ENCODE measurements at places on chromosomes 6 and 20.

- DNase-seq: no peak
Observed at GRCh38 chr6:152118678-152119077, 311.2 kb downstream of the ESR1 start.

- no peak for DNase-seq
Observed at GRCh38 chr20:42530855-42531448, 658.8 kb downstream of the PTPRT start.

DNA sequence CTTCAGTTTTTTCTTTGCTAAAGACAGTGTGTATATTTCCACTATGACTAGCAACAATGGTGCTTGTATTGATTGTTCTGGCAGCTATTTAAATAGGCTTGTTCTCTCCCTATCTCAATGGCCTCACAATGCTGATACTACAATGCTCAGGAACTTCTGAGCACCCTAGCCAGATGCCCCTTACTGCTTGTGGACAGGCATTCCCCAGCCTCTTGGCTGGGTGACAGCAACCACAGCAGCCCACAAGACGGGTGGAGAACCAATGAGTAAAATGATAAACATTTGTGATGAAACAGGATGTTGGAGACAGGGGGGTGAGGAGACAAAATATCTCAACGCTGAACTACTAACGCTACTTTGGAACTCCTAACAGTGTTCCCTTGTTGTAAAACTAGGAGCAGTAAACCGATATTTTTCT is 42.3 kb downstream of the HIVEP2 start:
- DNase-seq: peak; percentile 74

DNA sequence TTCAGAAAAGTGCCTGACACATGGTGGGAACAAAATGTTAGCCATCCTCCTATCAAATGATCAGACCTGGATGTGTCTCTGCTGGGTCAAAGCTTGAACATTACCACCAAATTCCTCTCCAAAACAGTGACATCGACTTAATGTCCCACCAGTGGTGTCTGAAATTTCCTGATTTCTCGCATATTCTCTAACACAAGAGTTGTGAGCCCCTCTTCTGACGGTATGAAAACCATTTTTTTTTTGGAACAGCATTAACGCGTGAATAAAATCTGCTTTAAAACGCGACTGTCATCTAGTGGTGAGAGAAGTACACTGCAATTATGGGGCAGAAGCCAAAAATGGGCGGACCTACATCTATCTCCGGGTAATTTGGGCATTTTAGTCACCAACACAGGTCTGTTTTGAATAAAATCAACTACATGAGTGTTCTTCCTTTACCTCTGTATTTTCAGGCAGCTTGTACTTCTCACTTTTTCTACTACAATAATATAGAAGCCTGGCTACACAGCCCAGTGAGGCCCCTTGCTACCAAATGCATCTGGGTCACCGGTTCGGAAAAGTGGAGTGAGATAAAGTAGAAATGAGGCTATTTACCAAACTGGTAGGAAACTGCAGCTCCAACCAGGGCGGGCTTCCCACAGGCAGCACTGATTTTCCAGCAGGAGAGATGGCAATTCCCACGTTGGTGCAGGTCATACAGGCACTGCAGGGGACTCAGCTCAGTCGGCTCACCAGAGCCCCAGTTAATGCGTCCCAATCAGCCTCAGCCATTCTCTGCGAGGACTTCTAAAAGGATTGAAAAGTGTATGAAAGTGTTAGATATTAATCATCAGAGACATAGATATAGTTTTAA is 27.4 kb downstream of the MGME1 start:
- DNase-seq: no peak

DNA sequence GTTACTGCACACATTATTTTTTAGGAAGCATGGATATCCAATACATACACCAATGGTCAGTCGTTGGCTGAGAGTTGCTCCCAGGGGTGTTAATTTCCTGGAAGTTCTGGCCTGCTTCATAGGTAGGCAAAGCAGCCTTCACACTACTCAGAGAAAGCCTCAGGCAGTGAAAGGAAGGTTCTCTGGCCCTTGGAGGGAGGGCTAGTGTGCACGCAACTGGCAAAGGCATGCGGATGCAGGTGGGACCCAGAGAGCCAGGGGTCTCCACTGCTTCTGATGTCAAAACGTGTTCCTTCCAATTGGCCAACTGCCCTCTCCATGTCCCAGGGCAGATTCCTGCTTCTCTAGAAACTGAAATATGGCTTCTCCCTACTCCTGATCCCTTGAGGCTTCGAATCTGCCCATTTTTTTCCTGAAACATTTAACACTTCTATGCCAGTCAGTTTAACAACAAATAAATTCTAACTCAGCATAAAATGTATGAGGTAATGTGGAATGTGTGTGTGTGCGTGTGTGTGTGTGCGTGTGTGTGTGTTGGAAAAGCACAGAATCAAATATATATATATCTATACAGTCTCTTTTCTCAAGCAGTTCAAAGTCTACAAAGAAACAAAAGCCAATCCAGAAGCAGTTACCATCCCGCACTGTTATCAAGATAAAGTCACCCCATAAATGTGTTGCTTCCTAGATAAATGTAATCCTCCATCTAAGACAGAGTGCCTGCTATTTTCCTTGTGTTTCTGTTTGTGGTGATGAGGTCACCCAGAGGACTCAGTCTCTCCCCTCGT is 94.0 kb upstream of the HIVEP1 start:
- DNase-seq: peak; percentile 51

DNA sequence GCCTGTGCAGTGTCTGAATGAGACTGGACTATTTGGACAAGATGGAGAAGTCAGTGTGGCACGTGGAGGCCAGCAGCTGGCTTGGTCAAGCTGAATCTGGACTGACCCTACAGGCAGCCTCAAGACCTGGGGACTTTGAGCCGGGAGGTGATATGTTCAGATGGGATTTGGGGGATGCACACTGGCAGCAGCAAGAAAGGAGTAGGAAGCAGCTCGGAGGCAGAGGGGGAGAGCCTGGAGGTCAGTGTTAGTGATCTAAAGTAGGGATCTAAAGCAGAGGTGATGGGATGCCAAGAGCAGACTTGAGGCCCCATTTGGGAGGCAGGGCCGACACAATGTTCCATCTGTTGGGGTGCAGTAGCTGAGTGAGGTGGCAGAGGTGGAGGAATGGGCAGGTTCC is 2.8 kb downstream of the MAPK13 start:
- no peak for DNase-seq

GRCh38 chr6:142942805-142943227 is 2.2 kb downstream of the HIVEP2 start:
- no peak for DNase-seq

DNA sequence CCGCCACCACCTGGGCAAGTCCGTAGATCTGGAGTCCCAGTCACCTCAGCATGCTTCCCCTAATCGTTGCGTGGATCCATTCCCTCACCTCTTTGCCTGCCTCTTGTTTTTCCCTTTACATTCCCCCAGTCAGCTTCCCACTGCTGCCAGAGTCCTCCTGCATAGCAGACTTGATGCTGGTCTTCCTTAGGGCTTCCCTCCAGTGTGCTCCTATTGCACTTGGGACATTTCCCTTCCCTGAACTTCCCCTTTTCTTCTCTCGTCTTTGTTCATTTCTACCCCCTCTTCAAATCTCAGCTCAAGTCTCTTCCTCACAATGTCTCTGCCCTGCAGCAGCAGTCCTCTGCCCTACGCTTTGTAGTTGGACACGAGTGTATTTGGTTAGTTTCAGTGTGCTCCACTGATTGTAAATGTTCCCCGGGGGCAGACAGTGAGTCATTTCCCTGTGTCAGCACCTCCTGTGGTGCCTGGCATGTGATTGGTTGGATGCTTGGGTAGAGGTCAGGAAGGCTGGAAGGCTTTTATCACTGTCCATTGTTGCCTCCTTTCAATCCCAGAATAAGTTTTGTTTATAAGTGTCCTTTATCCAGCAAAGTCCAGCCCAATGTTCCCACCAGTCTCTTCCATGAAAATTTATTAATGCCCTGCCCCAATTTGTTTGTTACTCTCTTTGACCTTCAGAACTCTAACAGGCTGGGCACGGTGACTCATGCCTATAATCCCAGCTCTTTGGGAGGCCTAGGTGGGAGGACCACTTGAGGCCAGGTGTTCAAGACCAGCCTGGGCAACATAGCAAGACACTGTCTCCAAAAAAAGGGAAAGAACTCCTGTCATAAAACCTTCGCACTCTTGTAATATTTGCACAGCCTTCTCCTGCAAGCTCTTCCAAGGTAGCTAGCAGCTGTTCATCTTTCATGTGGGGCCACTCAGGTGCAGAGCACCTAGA is 38.3 kb downstream of the FAM120B start:
- DNase-seq: no peak

DNA sequence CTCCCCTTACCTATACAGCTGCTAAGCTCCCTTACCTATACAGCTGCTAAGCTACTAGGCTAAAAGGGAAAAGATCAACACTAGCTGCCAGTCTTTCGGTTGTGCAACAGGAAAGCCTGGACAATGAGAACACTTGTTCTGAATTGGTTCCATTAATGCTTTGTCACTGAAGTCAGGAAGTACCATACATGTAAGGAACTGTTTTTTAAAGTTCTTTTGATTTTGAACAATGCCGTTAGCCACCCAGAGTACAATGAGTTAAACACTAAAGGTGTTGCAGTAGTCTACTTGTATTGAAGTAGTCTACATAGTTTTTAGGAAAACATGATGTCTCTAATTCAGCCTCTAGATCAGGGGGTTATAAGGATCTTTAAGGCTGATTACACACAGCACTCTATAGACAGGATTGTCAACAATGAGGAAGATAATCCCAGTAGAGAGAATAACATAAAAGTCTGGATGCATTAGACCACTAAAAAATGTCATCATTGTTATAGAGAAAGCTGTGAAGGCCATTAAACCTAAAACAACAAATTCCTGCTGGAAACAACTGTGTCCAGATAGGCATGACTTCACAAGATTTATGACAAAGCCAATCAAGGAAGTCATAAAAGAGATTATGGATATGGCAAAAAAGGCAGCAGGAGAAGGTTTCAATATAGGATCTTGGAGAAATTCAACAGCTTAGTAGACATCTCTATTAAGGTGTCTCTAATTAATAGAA is 306.3 kb downstream of the PHF3 start:
- no peak for DNase-seq

GRCh38 chr20:13777171-13777601 is 7.5 kb downstream of the ESF1 start:
- DNase-seq: no peak

GRCh38 chr6:122722746-122723145 is 56.8 kb upstream of the FABP7 start:
- no peak for DNase-seq

DNA sequence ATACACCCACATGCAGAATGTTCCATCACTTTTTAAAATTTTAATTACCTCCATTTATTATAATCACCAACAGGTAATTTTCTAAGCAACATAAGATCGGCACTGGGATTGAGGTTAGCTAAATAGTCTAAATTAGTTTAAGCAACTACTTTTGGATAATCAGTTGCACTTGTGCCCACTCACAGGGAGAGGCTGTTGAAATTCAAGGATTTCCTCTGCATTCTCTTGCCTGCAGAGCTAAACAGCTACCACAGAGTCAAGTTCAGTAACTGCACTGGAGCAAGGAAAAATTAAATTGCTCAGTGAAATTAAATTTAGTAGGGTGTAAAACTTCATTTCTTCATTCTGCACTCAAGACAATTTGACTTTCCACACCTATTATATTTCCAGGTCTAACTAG is 120.7 kb upstream of the CCDC28A start:
- no peak for DNase-seq

DNA sequence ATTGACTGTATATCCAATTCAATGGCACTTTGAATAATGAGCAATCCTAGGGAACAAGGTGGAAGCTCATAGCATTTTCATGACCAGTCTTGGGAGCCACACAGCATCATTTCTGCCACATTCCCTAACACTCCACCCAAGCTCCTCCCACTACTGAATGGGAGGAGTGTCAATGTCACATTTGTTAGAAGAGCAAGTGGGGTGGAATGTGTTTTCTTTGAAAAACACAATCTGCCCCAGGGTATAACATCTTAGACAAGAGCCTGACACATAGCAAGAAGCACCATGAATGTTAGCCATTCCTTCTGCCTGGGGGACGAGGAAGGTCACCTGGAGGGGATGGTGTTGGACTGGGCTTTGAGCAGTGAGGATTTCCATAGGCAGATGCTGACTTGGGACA is 258.3 kb upstream of the PMEPA1 start:
- DNase-seq: no peak

DNA sequence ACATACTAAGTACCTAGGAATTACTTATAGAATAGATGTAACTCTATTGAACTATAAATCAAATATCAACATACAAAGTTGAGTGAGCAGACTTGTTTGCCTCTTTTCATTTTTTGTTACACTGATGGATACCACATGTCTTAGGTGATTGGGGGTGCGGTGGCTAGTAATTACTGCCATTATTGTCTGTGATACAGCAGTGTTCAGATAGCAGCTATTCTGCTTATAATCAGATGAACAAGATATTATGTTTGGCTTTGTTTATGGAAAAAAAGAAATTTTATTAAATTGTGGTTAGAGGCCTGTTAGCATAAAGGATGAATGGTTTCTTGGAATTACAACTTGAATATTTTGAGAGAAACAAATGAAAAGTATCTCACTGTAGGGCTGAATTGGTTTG is 55.9 kb downstream of the KCNQ5 start:
- DNase-seq: no peak

DNA sequence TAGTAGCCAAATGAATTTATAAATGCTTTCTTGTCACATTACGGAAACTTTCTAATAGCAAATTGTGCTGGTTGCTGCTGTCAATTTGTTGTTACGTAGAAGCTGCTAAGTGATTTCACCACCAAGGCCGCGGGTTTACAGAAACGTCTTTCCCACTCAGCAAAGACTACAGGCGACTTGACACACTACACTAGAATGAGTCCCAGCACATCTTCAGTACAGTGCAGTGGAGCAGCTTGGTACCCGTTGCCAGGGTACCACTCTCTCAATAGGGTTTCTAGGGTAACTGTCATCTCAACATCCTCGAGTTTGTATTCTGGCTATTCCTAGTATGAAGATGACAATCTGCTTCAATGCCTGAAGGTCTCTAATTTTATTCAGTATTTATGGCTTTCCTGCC is 22.7 kb upstream of the ZDHHC14 start:
- no peak for DNase-seq

DNA sequence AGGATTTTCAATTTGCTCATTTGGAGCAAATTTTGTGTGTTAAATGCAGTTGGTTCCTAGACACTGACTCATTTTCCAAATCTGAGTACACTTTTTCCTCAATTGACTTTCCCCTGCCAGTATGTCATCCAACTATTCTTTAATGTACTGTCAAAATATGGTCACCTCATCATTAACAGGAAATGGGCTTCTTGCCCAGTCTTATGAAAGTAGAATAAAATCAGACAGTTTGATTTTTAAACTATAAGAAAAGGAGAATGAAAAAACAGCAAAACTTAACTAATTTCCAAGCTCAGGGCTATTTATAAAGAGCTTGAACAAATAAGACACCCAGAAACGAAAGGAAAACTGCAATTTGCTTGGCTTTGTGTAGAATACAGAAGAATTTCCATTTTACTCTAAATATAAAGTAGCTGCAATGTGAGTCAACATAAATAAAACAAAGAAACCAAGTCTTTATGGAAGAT is 43.7 kb upstream of the RAB23 start:
- DNase-seq: no peak

- DNase-seq: no peak
Observed at GRCh38 chr6:40845553-40845952, 193.5 kb downstream of the UNC5CL start.

- DNase-seq: no peak
Observed at GRCh38 chr6:130132286-130132701, 90.5 kb downstream of the SAMD3 start.

- DNase-seq: no peak
Observed at GRCh38 chr6:14705841-14706377, 540.0 kb upstream of the JARID2 start.
